ENCODE measurements at places on chromosomes 7 and 10.

- DNase-seq: no peak
- H3K36me3 ChIP-seq: no peaks in the 10 kb centered on the region
- peaks cover 32% of the 10 kb centered on the region for H3K4me1 ChIP-seq
- H3K27ac ChIP-seq: no peak overlapping the region
- H3K27me3 ChIP-seq: no peaks in the 10 kb centered on the region
Observed at GRCh38 chr7:15461576-15461975, 100.2 kb downstream of the AGMO start.

DNA sequence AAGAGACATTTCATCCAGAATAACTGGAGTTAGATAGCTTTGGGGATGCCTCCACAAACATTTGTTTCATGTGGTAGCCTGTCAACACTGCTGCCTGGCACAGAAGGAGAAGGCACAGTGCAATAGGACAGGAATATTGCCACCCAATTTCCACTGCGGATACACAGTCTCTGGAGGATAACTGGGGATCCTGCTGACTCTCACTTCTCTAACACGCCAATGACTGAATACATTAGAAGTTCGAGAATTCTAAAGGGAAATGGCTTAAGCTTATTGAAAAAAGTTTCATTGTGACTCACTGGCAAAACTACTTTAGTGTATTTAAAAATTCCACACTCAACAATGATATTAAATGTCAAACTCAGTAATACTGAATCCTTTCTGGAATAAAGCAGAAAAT is 12.9 kb downstream of the ARL3 start:
- peaks cover 36% of the 10 kb centered on the region for H3K36me3 ChIP-seq
- peak; percentile 42 for DNase-seq
- no peaks in the 10 kb centered on the region for H3K27me3 ChIP-seq
- H3K27ac ChIP-seq: no peak overlapping the region
- H3K4me3 ChIP-seq: no peak overlapping the region

- no peaks in the 10 kb centered on the region for H3K4me1 ChIP-seq
- DNase-seq: no peak
- H3K4me3 ChIP-seq: no peak overlapping the region
Observed at GRCh38 chr10:122571892-122572291, 11.3 kb downstream of the DMBT1 start.

- H3K27me3 ChIP-seq: no peaks in the 10 kb centered on the region
- H3K4me3 ChIP-seq: no peak overlapping the region
- DNase-seq: no peak
- H3K27ac ChIP-seq: no peak overlapping the region
Observed at GRCh38 chr7:87193912-87194311, 25.6 kb downstream of the TMEM243 start.

DNA sequence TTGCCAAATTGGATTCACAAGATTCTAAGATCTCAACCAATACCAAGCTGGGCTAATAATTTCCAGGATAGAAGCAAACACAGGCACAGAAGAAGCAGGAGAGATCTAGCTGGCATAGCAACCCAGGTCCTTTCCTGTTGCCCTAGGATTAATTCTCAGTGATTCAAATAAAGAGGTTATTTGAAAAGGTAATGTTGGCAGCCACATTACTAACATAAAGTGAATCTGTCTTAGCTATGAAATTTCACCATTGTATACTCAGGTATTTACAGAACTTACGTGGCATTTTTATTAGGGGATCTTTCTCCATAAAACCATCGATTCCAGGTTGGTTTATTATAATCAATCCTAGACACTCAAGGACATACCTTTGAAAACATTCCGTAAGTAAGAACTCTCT is 379.3 kb upstream of the POM121L12 start:
- no peak overlapping the region for H3K4me3 ChIP-seq
- H3K4me1 ChIP-seq: no peaks in the 10 kb centered on the region
- H3K36me3 ChIP-seq: no peaks in the 10 kb centered on the region
- no peak for DNase-seq
- H3K27ac ChIP-seq: no peak overlapping the region

DNA sequence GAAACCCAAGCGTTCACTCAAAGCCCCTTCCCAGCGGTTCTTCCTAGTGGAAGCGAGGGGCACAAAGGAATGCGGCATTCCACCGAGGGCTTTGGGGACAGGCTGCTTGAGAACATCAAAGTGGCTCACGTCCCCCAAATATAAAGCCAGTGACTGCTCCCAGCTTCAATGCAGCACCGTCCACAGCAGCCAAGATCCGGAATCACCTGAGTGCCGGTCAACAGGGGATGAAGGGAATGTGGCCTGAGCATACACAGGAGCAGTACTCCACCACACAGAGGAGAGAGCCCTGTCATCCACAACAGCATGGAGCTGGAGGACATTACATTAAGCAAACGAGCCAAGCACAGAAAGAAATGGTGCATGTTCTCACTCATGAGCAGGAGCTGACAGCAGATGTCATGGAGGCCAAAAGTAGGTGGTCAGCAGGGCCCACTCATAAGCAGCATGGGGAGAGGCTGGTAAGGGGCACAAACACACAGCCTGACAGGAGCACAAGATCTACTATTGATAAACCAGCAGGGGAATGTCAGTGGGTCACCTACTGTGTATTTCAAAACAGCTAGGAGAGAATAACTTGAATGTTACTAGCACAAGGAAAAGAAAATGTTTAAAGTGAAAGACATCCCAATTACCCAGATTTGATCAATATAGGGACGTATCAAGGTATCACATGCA is 79.5 kb downstream of the DIP2C start:
- no peaks in the 10 kb centered on the region for H3K27me3 ChIP-seq
- H3K27ac ChIP-seq: peak overlapping the region; percentile 56
- no peaks in the 10 kb centered on the region for H3K36me3 ChIP-seq
- peaks cover 47% of the 10 kb centered on the region for H3K4me1 ChIP-seq
- DNase-seq: no peak

Measured in right atrium auricular region (tissue), 2 donors.